Heart right ventricle (tissue), 16 donors: ENCODE measurements at places on chromosomes 12 and 14. TPM values are rescaled to one million over a fixed set of nuclear protein-coding genes. Genes with fewer than 3 reads are reported as not detected.

The HCAR1 gene
- polyA plus RNA-seq, result 0.07 TPM

The LRTM2 gene
- not detected for polyA plus RNA-seq

DNA sequence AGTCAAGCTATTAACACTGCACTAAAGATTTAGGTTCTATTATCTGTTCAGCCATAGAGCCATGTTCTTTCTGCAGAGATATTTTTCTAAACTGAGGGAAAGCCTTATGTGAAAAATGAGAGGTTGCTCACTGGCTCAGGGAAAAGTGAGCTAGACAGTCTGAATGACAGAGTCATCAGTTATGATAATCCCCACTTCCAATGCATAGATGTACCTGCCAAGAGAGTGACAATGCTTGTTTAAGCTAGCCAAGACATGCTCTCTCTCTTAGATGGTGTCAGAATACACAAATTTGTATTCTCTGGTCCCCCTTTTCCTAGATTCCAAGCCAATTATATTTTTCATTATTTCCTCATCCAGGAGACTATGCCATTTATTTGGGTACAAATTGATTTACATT is 176.9 kb upstream of the FRMD6 start:
- DNase-seq, result no peak

The CBX5 gene
- polyA plus RNA-seq, result 13.4 TPM

DNA sequence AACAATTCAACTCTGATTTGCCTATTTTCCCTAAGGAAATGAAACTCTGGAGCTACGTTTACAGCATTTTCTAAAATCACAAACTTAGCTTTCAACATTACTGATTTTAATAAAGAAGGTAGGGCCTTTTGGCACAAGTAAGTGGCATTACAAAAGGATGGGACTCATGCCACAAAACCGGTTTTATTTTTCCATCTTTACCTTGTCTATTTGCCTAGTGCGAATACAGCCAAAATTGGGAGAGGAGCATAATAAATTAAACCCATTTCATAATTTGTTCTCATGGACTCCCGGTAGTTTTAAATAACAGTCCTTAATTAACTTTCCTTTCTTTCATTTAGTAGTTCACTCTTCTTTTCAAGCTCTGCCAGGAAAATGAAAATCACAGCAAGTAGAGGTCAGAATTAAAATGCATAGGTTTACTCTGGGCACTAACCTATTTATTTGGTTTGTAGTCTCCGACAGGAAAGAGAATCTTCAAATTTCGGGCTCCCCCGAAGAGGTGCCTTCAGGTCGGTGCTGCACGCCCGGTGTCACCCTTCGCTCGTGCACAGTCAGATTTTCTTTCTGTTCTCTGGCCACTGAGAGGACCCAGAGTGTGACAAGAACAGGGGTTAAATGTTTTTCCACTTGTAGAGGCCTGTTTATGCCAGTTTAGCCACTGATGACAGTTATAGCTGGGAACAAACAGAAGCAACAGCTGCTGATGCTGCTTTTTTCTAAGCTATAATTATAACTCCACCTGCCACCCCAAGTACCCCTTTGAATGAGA is at the start of gene BEST3:
Gene BEST3 (minus strand): TSS at position 535 of the 772 bp plus-strand sequence. CDS start 1,505 bp downstream, outside the sequence.
- DNase-seq, result no peak

DNA sequence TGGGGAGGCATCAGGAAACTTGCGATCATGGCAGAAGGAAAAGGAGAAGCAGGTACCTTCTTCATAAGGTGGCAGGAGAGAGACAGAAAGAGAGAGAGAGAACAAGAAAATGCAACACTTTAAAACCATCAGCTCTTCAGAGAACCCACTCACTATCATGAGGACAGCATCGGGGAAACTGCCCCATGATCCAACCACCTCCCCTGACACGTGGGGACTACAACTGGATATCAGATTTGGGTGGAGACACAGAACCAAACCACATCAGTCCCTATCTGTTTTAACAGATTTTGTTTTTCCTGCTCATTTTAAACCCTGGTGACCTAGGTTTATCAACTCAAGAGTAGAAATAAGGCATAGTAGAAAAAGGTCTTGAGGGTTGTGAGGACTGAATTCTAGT is 210.1 kb upstream of the PLXNC1 start:
- no peak for DNase-seq

The ALDH1L2 gene
- polyA plus RNA-seq, result 1.7 TPM

DNA sequence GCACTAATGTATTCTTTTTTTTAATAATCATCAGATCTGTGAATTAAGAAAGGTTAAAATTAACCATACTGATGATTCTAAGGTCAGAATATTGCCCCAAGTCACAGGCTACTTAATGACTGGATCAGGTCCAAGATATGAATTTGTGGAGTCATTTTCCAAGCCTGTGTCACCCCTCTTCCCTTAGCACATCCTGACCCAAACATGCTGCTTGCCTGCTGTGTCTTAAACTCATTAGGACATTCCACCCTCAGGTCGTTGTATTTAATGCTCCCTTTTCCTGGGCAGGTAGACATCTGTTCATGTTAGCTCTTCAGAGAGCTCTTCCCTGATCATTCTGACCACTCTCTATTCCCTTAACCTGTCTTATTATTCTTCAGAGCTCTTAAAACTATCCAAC is 463.5 kb upstream of the PDE3A start:
- DNase-seq, result no peak

The DCN gene
- polyA plus RNA-seq, result 315 TPM

GRCh38 chr12:68750506-68750905 is 4.5 kb downstream of the SLC35E3 start:
- DNase-seq, result no peak

- DNase-seq, result no peak
Observed at GRCh38 chr14:93549595-93549994, 118.9 kb downstream of the UNC79 start.

The TSHR gene
- 0.04 TPM for polyA plus RNA-seq

DNA sequence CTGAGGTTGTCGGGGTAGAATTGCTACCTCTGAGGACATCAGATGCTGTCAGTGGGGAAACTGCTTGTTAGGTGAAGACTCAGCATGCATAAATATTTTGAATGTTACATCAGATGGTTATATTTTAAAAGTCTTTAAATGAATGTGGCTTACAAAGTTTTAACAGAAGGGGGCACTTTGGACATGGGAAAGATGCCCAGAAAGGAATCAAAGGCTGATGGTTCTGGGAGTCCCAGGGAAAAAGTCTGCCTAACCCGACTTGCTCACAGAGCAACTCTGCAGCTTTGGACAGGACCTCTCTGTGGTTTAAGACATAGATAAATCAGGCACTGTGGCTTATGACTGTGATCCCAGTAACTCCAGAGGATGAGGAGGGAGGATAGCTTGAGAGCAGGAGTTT is 474.9 kb downstream of the ATP23 start:
- DNase-seq, result no peak

DNA sequence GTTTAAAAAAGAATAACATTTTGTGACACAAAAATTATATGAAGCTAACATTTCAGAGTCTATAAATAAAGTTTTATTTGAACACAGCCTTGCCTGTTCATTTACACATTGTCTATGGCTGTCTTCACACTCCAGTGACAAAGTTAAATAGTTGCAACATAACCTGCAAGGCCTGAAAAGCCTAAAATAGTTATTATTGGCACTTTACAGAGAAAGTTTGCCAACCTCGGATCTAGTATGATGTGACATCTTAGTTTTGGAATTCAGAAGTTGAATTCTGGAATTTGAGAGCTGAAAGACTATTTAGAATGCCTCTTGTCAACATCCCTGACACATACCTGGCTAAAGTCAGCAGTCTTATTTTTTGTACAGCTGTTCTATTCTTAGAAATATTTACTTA is 68.3 kb downstream of the DYRK2 start:
- DNase-seq, result no peak

GRCh38 chr12:87382959-87383566 is 646.1 kb downstream of the C12orf50 start:
- no peak for DNase-seq

DNA sequence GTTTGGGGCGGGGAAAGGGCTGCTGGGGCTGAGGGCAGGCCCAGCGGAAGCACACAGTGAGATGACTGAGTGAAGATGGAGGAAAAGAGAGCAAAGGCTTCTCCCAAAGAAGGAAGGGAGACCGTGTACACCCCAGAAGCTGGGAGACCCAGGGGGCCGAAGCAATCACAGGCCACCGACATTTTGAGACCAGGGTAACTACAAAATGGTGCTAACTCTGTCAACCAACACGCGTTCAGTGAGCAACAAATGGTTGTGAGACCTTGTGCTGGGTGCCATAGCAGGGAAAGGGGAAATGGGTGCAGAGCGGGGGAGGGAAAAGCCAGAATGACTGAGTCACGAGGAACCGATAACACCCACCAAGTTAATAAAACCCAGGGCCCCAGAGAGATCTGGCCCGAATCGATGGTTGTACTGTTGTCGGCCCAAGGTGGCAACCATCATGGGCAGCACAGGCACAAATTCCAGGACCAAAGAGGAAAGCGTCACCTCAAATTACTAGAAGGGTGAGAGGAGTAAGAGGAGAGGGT is 50.3 kb downstream of the CDC42BPB start:
- no peak for DNase-seq

The TAS2R31 gene
- 0.29 TPM for polyA plus RNA-seq

DNA sequence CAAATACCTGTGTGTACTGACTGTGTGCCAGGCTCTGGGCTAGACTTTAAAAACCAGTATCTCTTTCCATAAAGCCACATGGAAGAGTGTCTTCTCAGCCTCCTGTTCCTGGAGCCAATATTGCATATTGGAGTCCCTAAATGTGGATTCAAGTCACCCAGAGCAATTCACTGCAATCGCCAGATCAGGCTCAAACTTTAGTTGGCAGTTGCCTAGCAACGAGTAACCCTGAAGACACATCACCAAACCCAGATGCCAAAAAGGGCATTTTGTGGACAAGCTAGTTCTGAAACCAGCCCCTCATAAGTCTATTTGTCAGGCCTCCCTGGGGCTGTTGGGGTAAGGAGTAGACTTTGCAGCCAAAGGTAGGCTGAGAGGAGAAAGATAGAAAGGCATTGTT is 13.7 kb downstream of the DPF3 start:
- DNase-seq, result no peak

DNA sequence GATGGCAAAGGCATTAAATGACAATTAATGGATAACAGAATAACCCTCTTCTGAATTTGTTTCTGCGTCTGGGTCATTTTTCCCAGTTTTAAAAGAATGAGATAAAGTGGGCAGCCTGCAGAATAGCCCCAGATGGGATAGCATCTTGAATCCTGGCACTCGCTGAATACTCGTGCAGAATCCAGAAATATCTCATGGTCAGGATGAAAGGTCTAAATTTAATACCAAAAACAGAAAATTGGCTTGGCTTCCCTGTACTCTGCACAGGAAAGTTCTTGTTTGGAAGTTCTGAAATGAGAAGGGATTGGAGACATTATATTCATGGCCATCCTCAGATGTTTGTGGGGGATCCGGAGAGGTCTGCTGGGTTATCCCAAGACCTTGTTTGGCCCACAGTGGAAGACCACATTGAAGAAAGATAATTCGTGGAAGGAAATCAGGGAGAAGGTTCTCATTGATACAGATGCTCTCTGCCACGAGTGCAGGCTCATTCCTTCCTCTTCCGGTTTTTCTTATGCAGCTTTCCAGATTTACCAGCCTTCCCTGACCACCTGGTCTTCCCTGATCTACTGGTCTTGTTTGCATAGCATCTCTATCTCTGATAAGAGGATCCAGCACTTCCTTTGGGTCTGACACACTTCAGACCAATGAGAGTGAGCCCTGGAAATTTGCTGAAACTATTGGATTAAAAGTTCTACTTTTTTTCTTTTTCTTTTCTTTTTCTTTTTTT is 6.0 kb upstream of the IFT81 start:
- DNase-seq, result no peak

GRCh38 chr12:66196806-66197205 is 7.8 kb downstream of the IRAK3 start:
- DNase-seq, result no peak

- DNase-seq, result no peak
Observed at GRCh38 chr14:32938719-32939253, at the start of gene NPAS3. TSS of gene NPAS3 (plus strand) at chr14:32938879.

The P2RX2 gene
- not detected for polyA plus RNA-seq

DNA sequence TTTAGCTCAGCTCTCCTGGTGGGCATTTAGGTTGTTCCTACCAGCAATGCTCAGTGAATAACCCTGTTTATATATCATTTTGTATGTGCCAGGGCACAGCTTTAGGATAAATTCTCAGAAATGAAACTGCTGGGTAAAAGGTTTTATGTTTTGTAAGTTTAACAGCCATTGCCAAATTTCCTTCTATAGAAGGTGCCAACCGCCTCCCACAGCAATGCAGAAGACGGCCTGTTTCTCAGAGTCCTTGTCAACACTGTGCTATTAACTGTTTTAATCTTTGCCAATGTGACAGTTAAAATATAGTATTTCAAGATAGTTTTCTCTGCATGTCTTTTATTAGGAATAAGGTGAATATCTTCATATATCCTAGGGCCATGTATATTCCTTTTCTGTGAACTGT is 65.0 kb downstream of the PPP1R13B start:
- DNase-seq, result no peak

The SMOC1 gene
- 2.9 TPM for polyA plus RNA-seq

DNA sequence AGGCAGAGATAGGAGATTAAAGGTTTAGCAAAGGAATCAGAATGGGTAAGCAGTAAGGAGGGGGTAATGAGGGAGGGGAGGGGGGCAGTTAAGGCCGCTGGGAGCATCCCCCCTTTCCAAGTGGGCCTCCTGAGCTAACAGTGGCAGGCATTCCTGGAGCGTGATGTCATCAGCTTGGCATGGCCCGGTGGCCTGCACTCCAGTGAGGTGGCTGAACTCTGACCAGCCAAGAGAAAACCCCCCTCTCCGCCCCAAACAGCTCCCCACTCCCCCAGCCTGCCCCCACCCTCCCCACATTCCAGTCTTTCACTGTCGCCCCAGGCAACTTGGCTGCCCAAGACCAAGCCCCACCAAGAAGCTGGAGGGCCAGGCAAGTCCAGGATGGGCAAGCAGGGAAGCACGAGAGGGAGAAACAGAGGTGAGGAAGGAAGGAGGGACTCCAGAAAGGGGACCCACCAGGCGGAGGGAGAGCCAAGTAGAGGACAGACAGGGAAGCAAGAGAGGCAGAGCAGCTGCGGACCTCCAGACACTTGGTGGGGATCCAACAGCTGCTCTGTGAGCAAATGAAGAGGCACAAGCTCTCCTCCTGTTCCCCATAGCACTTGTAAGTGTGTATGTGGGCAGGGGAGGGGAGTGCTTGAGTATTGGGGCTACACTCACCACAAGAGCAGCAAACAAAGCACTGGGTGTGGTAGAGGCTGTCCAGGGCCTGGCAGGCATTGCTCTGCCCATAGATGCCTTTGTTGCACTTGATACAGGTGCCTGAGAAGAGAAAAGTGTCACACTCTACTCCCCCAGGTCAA is 4.5 kb downstream of the AJUBA start:
- peak; percentile 54 for DNase-seq

The B3GNT4 gene
- 0.29 TPM for polyA plus RNA-seq

DNA sequence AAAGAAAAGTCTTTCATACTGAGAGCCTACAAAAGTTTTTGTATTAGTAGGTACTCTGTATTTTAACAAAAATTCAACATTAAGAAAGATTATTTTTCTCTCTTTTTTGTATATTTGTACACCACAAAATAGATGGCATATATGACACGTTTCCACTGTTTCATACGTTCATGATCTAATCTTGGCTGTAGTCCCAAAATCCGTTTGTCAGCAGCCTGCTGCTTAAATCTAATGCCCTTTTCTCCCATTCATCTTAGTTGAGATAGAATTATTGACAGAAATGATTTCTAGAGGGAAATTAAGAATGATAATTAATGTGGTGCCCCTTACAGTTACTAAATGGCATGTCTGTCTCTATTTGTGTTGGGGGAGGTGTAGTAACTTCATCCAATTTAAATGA is 140.7 kb upstream of the NOVA1 start:
- no peak for DNase-seq

The SPRYD4 gene
- 1.9 TPM for polyA plus RNA-seq

The ACOT4 gene
- polyA plus RNA-seq, result 0.37 TPM
